Natural killer cell treated with Interleukin-12 subunit alpha and Interleukin-12 subunit beta and Interleukin-15 and Interleukin-18, amount 100 ng/mL, for 72 hours (primary cell): ENCODE measurements at places on chromosomes 11 and 22.

DNA sequence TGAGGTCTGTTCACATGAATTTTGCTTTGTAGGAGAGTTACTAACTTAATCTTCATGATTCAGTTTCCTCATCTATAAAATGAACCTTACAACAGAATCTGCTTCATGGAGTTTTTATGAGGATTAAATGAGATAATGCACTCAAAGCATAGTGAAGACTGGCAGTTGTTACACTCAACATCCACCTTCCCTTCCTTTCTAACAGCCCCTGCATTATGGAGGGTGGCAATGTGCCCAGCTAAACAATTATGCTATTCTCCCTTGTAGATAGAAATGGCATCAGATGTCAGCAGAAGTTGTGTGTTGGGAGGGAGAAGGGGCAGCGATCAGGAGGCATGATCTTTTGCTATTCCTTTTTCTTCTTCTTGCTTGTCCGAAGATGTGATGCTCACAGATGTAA lies 6.5 kb downstream of the POU2AF1 start:
- H3K27ac ChIP-seq: no peak overlapping the region
- H3K36me3 ChIP-seq: no peaks in the 10 kb centered on the region
- H3K27me3 ChIP-seq: peaks cover 4% of the 10 kb centered on the region
- no peaks in the 10 kb centered on the region for H3K4me1 ChIP-seq
- no peak overlapping the region for H3K4me3 ChIP-seq

DNA sequence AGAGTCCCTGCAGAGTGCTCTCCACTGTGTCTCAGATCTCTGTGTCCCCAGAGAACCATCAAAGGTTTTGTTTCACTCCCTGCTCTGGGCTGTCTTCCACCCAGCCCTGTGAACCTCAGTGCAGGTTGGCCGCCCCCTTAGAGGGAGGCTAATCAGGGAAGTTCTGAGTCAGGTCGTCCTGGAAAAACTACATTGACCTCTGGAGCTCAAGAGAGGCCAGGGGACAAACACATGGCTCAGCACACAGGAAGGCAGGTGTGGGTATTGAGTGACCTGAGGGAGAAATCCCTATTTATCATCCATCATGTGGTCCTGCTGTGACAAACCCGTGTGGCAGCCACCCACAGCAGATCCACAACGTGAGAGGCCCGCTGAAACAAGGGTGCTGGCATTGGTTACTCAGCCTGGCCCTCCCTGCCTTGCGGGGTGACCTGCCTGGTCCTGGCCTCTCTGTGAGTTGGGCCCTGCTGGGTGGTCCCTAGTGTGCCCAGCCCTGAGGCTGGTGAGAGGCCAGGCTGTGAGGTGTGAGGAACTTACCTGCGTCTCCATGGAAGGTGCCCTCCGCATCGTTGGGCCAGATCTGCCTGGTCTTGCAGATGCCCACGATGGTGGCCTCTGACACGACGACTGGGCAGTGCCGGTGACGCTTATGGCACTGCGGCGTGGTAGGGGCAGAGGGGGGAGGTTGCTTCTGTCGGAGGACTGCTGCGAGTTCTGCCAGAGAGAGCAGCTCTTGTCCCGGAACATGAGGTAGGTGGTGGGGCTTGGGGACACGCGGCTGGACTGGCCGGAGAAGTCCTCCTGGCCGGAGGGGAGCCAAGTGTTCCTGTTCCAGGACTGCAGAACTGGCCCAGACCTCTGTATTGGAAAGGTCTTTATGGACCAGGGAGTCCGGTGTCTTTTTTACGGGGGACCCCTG lies 669 bp upstream of the BCR start:
- peaks cover 9% of the 10 kb centered on the region for H3K36me3 ChIP-seq
- peak overlapping the region; percentile 57 for H3K4me3 ChIP-seq
- H3K27ac ChIP-seq: peak overlapping the region; percentile 78
- DNase-seq: no peak

GRCh38 chr11:12402025-12402424 lies 24.7 kb downstream of the PARVA start:
- no peaks in the 10 kb centered on the region for H3K4me1 ChIP-seq
- H3K36me3 ChIP-seq: no peaks in the 10 kb centered on the region

DNA sequence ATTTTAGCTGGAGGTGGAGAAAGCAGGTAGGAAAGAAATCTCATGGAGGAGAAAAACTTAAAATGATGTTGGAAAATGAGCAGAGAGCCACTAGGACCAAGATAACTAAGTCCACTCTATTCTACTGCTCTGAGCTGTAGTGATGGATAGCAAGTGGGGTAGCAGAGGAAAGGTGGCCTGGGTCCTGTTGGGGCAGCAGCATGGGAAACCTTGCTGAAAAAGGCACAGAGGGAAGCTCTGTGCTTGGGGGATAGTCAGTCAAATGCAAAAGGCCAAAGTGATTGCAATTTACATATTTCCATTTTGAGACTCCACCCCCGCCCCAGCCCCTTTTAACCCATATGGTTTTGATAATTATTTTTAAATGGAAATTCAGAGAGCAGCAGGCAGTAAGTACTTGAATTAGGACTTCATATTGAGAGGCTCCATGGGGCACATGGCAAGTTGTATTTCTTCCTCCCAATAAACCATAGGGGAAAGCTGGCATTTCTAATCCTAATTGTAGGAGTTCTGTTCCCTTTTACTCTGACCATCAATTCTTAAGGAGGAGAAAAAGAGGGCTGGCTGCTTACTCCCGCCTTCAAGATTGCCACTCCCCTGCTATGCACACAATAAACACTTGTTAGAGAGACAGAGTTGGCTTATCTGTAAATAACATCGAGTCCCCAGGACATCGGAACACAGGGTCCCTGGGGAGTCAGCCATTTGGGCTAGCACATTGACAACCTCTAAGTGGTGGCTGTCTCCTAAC lies 1341.5 kb upstream of the TENM4 start:
- no peaks in the 10 kb centered on the region for H3K27me3 ChIP-seq
- H3K36me3 ChIP-seq: no peaks in the 10 kb centered on the region
- no peak for DNase-seq
- no peak overlapping the region for H3K27ac ChIP-seq
- H3K4me1 ChIP-seq: no peaks in the 10 kb centered on the region

DNA sequence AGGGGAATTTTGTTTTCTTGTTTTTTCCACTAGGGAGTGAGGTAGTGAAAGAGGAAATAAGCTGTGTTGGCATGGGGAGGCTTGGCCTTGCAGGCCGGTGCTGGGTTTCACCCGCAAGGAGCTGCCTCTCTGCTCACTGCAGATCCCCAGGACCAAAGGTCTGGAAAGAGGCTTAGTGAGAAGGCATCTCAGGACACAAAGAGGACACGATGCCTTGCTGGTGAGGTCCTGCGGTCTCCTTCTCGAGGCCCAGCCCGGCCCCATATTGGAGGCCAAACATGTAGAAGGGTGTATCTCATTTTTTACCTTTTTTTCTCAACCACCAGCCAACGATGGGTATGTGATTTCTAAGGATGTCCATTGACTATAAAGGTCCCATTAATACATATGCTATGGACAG lies 17.6 kb downstream of the TIMP3 start:
- no peak overlapping the region for H3K4me3 ChIP-seq
- no peak overlapping the region for H3K27ac ChIP-seq
- no peaks in the 10 kb centered on the region for H3K36me3 ChIP-seq
- H3K27me3 ChIP-seq: peaks cover 20% of the 10 kb centered on the region

GRCh38 chr11:77981346-77981947 lies 13.0 kb downstream of the INTS4 start:
- peaks cover 23% of the 10 kb centered on the region for H3K36me3 ChIP-seq
- H3K4me1 ChIP-seq: peaks cover 16% of the 10 kb centered on the region
- no peaks in the 10 kb centered on the region for H3K27me3 ChIP-seq
- H3K27ac ChIP-seq: no peak overlapping the region
- DNase-seq: no peak

DNA sequence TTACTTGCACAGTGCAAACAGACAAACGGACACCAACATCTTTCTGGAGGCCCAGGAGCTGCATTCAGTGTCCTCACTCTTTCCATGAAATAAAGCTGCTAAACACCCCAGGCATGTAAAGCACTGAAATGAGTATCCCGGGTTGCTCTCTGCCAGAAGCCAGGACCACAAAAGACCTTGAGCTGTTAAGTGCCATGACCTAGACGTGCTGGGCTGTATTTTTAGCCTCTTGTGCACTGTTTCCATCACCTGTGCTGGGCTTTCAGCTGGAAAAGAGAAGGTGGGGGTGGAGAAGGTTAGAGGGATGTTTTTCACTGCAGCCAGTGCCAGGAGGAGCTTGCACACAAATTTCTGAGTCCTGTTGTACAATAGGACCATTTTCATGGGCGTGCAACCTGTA lies 3.4 kb upstream of the KREMEN1 start:
- no peaks in the 10 kb centered on the region for H3K36me3 ChIP-seq
- no peak for DNase-seq

DNA sequence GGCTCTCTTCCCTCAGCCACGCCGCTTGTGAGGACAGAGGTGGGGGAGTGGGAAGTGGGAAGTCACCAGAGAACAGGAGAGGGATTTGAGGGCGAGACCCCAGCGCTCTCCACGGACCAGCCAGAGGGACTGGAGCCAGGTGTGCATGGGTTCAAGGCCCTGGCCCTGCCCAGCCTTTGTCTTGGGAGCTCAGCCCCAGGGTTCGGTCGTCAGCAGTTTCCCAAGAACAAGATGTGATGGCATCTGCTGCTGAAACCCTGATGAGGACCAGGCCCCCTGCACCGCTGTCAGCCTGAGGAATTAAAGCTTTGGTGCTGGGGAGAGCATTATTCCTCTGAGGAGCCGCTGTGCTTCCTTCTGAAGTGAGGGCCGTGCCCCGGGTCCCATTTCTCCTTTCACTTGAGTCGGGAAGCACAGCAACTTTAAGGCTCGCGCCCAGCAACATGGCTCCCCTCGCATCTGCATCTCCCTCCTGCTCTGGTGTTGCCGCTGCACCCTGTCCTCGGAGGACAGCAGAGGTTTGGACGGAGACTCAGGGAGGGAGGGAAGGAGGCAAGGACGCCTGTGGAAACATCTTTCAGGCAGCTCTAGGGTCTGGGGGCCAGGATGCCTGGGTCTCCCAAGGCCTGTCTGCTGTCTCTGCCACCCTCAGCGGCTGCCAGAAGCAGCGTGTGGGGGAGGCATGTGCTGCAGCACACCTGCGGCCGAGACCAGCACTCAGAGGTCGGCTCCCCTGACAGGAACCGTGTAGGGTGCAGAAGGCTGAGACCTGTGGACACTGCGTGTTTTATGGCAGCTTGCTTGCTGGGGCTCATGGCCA lies 3.8 kb downstream of the IFITM5 start:
- no peaks in the 10 kb centered on the region for H3K36me3 ChIP-seq
- no peak overlapping the region for H3K27ac ChIP-seq
- H3K4me1 ChIP-seq: peaks cover 16% of the 10 kb centered on the region
- DNase-seq: no peak
- no peak overlapping the region for H3K4me3 ChIP-seq

DNA sequence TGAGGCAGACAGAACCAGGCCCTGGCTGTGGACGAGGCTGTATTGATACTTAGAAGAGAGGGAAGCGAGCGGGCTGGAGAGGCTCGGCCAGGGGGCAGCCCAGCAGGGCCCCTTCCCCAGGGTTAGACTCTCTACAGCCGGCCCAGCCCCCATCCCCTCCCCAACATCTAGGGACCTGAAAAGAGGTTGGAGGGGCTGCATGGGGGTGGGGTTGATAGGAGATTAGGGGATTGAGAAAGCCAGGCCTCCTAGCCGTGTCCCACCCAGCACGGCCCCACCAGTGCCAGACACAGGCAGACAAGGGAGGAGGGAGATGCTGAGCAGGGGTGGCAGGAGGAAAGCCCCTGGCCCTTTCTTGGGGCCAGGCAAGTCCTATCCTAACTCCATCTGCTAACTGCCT lies 5.7 kb downstream of the LSP1 start:
- no peak overlapping the region for H3K27ac ChIP-seq
- peaks cover 17% of the 10 kb centered on the region for H3K4me1 ChIP-seq
- H3K4me3 ChIP-seq: no peak overlapping the region

DNA sequence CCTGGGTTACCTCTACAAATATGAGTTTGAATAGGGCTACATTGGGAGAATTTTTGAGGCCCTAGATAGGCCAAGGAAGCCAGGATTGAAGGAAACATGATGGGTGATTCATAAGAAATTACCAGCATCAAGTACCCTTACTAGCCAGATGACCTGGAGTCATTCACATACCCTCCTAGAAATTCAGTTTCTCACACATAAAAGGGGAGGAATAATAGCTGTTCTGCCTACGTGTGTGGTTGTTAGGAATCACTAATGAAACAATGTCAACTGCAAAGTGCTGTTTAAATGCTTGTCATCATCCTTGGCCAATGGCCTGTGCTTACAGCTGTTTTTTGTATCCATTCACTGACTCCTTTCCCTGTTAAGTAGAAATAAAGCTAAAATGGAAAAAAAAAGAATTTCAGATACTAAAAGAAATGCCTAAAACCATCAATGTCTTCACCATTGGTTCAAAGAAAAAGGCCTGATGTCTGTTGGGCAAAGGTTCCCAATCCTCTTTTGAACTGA lies 114.4 kb downstream of the NCAM1 start:
- DNase-seq: no peak
- no peak overlapping the region for H3K4me3 ChIP-seq
- no peaks in the 10 kb centered on the region for H3K36me3 ChIP-seq
- H3K4me1 ChIP-seq: peaks cover 4% of the 10 kb centered on the region
- H3K27me3 ChIP-seq: no peaks in the 10 kb centered on the region

DNA sequence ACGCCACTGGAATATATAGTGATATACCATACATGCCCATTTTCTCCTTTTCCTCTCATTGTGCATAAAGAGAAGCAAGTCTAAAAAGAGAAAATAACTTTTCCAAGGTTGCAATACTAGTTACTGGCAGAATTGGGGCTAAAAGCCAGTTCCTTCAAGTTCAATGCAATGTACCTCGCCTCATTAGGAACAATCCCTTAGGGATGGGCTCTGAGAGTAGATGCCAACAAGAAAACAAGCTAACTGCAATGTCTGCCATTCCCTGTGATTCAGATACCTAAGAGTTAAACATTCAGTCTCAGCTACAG lies 114.3 kb downstream of the RBFOX2 start:
- peaks cover 16% of the 10 kb centered on the region for H3K27me3 ChIP-seq
- no peak for DNase-seq
- H3K4me1 ChIP-seq: peaks cover 7% of the 10 kb centered on the region
- no peak overlapping the region for H3K4me3 ChIP-seq
- H3K27ac ChIP-seq: no peak overlapping the region

DNA sequence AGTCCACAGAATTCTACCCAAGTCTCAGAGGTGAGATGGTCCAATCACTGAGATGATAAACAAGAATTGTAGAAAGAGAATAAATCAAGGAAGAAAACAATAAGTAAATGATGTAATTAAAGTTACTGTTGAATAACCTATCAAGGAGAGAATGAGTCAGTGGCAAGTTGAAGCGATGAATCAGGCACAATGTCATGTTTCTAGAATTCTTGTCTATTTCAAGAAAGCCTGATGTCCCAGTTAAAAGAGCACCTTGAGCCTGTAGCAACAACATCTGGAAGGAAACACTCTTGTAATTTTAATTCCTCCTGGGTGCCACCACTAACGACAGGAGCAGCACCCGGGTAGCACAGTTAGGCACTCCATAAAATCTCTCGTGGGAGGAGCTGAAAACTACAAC lies 67.9 kb upstream of the SLC35C1 start:
- H3K27ac ChIP-seq: no peak overlapping the region
- no peaks in the 10 kb centered on the region for H3K36me3 ChIP-seq
- no peaks in the 10 kb centered on the region for H3K4me1 ChIP-seq
- DNase-seq: no peak
- H3K27me3 ChIP-seq: peaks cover 19% of the 10 kb centered on the region
- no peak overlapping the region for H3K4me3 ChIP-seq

- H3K27me3 ChIP-seq: peaks cover 32% of the 10 kb centered on the region
- DNase-seq: no peak
- no peak overlapping the region for H3K27ac ChIP-seq
- no peaks in the 10 kb centered on the region for H3K36me3 ChIP-seq
- peaks cover 8% of the 10 kb centered on the region for H3K4me1 ChIP-seq
Observed at GRCh38 chr22:42367980-42368378, 64.2 kb downstream of the NFAM1 start.

- no peak for DNase-seq
- no peaks in the 10 kb centered on the region for H3K36me3 ChIP-seq
- no peaks in the 10 kb centered on the region for H3K27me3 ChIP-seq
- H3K27ac ChIP-seq: peak overlapping the region; percentile 14
- H3K4me1 ChIP-seq: peaks cover 25% of the 10 kb centered on the region
Observed at GRCh38 chr22:38141217-38141973, 30.9 kb upstream of the BAIAP2L2 start.
